ENCODE measurements at places on chromosomes 6 and 20.

DNA sequence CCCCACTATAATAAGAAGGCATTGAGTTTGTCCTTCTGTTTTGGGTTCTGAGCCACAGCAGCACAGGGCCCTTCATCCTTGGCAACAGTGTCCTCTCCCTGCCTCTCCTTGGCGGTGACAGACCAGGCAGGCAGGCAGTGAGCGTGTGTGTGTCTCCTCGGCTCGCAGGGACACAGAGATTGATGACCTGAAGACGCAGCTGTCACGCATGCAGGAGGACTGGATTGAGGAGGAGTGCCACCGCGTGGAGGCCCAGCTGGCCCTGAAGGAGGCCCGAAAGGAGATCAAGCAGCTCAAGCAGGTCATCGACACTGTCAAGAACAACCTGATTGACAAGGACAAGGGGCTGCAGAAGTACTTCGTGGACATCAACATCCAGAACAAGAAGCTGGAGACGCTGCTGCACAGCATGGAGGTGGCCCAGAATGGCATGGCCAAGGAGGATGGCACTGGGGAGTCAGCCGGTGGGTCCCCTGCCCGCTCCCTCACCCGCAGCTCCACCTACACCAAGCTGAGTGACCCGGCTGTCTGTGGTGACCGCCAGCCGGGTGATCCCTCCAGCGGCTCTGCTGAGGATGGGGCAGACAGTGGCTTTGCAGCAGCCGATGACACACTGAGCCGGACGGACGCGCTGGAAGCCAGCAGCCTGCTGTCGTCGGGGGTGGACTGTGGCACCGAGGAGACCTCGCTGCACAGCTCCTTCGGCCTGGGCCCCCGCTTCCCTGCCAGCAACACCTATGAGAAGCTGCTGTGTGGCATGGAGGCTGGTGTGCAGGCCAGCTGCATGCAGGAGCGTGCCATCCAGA, 24.0 kb downstream of the SDCBP2 start:
- DNase-seq = no peak

DNA sequence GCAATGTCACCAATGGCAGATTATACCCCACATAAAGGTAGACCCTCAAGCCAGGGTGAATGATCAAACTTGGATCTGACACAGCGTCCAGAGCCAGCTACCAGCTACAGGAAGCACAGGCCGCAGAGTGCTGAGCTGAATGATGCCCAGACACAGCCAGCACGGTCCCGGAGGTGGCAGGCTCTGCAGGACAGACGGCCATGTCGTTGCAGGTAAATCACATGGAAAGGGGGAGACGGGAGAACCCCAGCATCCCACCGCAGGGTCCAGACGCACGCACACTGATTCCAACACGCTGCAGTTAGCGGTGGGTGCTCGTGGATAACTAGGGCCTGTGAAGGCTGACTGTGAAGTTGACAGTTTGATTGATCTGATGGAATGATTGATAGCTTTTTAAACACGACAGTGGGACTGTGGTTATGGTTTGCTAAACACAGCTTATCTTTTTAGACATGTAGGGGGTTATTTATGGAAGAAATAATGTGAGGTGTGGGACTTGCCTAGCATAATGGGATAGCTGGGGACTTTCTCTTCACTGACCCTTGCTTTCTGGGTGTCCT, 228.5 kb downstream of the ERMARD start:
- DNase-seq = no peak

DNA sequence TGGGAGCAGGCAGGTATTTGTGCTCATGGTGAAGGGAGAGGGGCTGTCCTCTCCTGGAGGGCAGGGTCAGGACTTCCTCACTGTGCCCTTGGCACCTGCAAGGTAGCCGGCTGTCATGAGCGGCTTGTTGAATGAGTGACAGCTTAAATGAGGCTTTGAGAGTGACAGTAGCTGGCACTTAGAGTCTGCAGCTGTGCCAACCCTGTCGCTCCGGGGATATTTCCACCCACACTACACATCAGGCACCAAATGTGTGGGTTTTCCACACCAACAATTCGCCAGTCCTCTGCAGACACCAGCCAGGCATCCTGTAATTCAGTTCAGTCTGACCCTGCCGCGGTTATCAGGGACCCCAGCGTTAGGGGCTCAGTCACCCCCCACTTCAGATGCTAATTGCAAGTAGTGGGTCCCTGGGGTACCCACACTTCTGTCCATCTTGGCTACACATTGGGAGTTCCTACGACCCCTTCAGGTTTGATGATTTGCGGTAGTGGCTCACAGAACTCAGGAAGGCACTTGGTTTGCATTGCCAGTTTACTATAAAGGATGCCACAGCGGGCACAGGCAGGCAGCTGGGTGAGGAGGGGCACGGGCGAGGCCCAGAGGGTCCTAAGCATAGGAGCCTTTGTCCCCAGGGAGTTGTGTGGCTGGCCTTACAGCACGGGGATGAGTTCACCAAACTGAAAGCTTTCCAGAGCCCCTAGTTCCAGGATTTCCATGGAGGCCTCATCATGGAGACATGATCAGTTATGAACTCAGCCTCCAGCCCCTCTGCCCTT, 9.1 kb downstream of the MTG2 start:
- no peak for DNase-seq

- no peak for DNase-seq
Observed at GRCh38 chr20:58149437-58150091, 78.9 kb downstream of the ANKRD60 start.

- DNase-seq = no peak
Observed at GRCh38 chr6:36133912-36134311, 3.6 kb downstream of the MAPK13 start.

DNA sequence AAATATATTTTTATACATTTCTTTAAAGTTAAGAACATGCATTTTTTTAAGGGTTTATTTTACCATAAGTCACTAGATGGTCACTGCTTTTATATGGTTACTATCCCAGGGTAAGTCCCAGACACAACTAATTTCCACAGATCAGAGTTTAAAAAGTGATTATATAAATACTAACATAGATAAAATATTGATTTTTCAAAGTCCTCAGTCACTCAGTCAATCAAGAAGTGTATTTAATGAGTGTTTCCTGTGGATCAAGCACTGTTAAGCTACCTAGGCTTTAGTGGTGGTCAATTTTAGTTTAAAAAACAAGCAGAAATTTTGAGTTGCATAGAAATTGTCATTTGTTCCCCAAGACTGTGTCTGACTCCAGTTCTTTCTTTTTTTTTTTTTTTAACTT, 399.5 kb upstream of the SYNCRIP start:
- no peak for DNase-seq

- no peak for DNase-seq
Observed at GRCh38 chr6:111482188-111482958, 645 bp downstream of the REV3L start.

DNA sequence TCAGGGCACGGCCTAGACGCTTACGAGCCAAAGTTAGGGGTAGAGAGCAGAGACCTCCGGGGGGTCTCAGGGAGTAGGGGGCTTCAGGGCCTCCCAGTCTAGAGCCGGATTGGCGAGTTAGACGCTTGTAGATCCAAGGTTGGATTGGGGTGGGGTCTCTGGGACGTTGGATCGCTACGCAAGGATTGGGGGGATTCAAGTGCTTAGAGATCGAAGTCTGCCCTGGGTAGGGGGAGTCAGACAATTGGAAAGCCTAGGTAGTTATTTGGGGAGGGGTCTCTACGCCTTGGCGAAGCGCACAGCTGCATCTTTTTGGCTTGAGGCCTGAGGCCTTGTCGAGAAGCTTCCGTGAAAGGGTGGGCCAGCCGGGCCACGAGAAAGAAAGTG, 469 bp downstream of the STX16 start:
- DNase-seq = no peak

DNA sequence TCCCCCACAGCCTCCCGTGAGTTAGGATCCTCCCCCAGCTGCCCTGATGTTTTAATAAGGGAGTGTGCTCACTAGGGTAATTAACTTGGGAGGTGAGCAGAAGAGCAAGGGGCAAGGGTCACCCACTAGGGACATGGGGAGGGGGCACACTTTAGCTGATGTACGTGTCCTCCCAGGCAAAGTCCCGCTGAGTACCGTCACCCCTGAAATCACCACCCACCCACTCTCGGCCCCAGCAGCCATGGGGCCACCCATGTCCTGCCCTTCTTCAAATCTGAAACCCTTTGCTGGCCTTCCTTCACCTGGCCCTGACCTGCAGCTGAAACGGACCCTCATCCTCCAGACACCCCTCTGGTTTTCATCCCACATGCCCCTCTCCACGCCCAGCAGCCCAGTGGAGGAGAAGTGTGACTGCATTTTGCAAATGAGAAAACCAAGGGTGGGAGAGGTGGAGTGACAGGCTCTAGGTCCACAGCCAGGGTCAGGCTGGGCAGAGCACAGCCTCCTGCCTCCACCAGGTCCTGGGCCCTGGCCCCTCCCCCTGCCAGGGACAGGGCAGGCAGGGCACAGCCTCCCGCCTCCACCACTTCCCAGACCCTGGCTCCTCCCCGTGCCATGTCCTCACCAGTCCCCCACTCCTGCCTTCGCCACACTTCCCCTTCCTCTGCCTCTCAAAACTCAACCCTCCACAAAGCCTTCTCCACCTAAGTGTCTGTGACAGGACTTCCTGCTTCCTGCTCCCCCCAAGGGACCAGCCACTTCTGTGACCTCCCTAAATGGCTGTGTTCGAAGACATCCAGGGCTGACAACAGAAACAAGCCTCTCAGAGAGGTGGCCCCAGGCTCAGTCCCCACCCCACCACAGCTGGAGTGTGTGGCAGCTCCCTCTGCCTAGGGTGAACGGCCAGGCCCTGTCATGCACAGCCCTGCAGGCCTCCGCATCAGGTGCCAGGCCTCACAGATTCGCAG, 15.1 kb downstream of the ACSS1 start:
- no peak for DNase-seq

- no peak for DNase-seq
Observed at GRCh38 chr20:11484479-11484878, 433.2 kb upstream of the BTBD3 start.

DNA sequence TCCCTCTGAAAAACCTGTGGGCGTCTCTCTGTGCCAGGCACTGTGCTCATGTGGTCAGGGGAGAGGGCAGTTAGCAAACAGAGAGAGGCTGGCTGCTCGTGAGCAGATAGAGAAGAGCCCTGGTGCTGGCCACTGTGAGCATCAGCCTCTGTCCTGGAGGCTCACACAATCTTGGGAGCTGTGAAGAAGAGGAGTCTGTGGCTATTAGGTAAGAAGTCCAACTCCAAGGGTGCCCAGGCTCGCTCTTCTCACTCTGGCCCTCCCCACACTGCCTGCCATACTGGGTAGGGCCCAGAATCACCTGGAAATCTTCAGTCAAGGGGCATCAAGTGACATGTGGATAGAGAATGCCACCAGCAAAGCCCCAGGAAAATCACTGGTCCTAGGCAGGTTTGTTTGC, 14.1 kb downstream of the SCML4 start:
- DNase-seq = no peak

DNA sequence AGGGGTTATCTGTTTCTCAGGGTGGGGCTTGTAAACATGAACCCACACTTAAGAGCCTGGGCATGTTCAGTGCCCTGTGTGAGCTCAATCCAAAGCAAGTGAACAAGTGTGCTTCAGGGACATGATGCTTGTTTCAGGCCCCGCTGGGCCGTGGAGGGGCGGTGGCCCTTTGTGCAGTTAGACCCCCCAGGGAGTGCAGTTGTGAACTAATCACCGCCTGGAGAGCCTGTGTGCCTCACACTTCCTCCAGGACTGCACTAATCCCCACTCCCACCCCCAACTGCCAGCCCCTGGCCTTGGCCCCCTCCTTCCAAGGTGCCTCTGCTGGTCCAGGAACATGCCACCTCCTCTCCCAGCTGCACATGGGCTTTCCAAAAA, 58.1 kb downstream of the RREB1 start:
- no peak for DNase-seq

- DNase-seq = peak; percentile 81
Observed at GRCh38 chr6:118864341-118865099, 29.4 kb upstream of the ASF1A start.

DNA sequence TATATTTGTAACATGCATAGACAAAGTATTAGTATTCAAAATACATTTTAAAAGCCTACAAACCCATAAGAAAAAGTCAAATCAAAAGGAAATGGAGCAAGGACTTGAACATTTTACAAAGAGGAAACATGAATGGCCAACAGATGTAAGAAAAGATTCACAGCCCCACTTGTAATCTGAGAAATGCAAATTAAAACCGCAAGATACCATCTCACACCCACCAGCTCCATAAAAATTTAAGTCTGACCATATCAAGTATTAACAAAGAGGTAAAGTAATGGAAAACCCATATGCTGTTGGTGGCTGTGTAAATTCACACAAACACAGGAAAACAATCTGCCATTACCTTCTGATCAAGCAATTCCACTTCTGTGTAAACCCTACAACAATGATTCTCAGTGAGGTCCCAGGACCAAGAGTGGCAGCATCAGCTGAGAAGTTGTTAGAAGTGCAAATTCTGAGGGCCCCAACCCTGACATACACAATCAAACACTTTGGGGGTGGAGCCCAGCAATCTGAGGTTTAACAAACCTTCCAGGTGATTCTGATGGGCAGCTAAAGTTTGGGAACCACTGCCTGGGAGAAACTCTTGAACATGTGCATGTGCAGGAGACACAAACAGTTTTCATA, 30.9 kb downstream of the BCL2L1 start:
- no peak for DNase-seq

DNA sequence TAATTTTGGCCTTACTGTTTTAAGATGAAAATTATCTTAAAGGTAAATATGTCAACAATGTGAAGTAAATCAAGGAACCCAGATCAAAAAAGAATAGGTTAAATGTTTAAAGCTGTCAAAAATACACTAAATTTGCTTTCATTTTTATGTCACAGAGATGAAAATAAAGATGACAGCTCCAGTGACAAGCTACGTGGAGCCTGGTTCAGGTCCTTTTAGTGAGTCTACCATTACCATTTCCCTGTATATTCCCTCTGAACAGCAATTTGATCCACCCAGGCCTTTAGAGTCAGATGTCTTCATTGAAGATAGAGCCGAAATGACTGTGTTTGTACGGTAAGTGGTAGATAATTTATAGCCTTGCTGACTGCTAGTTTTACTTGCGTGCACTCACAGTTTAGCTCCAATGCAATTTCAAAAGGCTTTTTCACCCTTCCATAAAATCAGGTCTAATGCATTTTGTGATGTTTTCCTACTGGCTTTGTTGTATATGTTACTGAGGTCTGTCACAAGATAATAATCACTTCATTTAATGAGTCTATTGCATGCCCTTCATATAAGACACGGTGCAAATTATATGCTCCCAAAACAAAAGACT, 1.9 kb downstream of the HEBP2 start:
- DNase-seq = no peak

All from LNCaP clone FGC (cell line).